ENCODE measurements at places on chromosomes 13 and 19.

DNA sequence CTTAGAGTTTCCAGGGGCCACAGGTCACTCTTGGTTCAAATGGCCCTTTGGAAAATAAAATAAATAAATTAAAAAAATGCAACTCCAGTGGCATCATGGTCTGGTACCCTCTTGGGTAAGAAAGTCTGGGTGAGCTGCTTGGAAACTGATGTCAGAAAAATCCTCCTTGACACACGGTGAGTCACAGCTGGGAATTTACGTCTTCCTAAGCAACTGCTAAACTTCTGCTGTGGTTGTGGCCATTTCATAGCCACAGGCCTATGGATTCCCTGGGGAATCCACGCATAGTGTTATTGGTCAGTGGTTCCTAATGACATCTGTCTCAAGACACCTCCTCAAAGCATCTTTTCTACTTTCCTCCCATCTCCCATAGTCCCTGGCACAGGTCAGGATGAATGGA, 220.8 kb downstream of the COG6 start:
- DNase-seq, result no peak

DNA sequence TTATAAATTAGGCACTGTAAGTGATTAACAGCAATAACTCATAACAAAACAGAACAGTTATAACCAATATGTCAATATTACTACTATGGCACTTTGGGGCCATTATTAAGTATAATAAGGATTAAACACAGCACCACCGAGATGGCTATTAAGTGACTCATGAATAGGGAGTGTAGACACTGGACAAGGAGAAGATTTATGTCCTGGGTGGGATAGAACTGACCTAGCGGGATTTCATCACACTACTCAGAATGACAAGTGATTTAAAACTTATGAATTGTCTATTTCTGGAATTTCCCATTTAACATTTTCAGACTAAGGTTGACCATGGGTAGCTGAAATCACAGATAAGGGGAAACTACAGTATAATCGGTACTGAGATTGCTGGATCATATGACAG, 79.0 kb upstream of the SLC7A1 start:
- DNase-seq, result no peak

DNA sequence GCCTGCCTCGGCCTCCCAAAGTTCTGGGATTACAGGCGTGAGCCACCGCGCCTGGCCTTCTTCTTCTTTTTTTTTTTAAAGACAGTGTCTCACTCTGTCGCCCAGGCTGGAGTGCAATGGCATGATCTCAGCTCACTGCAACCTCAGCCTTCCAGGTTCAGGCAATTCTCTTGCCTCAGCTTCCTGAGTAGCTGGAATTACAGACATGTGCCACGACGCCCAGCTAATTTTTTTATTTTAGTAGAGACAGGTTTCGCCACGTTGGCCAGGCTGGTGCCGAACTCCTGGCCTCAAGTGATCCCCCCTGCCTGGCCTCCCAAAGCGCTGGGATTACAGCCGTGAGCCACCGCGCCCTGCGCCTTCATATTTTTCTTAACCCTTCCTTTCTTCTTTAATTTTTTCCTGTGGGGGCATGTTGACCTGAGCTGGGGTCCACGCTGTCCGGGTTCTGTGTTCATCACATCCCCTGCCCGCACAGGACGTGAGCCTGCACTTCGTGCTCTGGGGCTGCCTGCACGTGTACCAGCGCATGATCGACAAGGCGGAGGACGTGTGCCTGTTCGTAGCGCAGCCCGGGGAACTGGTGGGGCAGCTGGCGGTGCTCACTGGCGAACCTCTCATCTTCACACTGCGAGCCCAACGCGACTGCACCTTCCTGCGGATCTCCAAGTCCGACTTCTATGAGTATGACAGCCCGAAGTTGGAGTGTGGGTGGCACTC, 14.1 kb downstream of the PNPLA6 start:
- no peak for DNase-seq

DNA sequence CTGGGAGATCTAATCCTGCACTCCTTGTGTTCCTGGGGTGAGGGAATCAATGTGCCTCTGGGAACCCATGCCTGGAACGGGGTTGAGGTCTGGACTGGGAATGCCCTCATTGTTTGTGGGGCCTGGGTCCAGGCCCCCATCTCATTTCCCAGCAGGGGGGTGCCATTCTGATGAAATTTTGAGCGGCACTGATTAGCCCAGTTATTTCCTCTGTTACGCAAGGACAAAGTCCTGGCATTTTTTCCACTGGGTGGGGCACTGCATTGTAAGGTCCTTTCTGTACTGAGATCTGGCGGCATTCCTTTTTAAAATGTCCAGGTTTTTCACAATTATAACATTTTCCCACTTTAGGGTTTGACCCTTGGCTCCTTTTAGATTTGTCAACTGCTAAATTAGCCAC, 14.8 kb downstream of the FPR3 start:
- no peak for DNase-seq

DNA sequence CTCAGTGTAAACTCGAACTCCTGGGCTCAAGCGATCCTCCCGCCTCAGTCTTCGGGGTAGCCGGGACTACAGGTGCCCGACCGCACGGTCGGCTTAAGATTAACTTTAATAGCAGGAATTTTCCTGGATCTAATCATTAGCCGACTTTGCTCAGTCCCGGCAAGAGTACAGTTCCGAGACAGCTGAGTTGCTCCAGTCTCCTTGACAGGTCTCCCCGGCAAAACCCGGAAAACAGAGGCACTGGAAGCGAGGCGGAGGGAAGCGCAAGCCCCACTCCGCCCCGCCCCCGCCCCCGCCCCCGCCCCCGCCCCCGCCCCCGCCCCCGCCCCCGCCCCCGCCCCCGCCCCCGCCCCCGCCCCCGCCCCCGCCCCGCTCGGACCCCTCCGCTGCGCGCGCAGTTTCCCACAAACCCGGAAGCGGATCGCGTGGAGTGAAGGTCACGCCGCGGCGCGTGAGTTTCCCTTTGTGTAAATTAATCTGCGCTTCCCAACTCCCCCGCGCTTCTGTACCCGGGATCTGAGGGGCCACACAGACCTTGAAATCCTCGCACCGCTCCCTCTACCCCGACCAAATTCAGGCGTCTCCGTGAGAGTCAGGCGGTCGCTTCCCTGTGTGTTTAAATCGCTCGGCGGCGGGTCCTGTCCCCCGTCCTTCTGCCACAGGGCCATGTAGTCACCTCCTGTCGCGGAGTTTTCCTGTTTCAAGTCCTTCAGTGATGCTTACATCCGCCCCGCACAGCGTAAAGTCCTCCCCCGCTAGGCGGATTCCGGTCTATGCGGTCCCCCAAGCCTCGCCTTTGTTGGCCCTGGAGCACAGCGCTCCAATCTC, at the start of gene ZNF480:
Gene ZNF480, plus strand, starts transcription at position 397 of the 828 bp plus-strand sequence. CDS start 3,244 bp downstream, outside the sequence.
- DNase-seq, result peak; percentile 75

DNA sequence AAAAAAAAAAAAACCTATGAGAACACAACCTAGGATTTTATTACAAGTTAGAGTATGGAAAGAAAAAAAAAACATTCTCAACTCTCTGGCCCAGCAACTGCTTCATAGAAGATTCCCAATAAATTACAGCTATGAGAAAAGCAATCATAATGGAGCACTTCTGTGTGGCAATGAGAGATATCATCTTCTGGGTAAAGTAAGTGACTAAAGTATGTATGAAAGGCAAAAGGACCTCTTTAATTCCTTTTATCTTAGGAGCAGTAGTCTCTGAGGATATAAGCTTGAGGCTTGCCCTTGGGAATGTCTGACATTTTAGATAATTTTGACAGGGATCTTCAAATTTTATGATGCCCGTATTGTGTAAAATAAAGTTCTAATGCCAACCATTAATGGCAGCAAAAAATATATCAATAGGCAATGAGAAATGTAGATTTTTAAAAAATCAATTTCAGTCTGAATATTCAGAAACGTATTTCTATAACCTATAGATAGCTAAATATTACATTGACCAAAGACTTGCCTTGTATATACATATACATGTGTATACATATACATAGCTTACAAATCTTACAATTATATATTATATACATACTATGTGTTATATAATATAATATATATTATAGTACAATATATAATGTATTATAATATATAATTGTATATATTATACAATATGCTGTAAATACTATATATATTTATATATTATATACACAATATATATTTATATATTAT, 823.9 kb upstream of the SLITRK1 start:
- DNase-seq, result no peak

DNA sequence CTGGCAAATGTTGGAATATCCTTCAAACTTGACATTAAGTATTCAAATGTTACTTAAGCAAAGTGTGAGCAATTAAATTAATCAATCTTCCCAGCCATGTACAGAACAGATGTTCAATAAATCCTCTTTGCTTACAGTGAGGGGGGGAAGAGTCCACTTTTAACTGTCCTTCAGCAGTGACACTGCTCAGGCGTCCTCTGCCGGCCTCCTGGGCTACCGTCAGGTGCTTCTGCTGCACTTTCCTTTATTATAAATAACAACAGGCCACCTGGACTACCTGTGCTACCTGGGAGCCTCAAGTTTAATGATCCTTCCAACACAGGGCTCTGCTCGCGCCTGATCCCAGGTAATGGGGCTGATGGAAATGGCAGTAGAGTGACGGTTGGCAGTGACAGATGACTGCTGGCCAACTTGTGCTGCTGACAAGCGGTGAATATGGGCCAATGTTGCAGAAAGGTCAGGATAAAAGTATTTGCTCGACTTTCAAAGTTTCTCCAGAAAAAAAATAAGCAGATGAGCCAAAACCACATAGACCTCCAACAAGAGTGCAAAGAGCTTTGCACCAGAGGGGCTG, 460.0 kb upstream of the ZNF507 start:
- no peak for DNase-seq

DNA sequence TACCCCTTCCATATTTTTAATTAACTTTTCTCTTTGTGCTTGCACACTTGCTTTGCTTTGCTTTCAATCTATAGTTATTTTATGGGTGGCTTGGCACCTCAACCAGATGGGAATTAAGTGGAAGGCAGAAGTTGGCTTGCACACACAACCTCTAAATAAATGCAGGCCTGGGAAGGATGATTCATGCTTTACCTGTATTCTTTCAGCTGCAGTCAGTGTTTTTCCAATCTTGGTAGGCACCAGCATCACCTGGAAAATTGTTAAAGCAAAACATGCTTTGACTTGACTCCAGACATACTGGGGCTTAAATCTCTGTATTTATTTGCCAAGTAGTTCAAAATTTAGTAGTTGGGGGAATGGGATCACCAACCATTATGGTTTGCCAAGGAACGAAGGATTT, 543.0 kb downstream of the GPC6 start:
- DNase-seq, result no peak

GRCh38 chr13:40640202-40640601, 26.2 kb downstream of the FOXO1 start:
- no peak for DNase-seq

GRCh38 chr19:33758541-33759013, 38.1 kb upstream of the KCTD15 start:
- DNase-seq, result no peak

- DNase-seq, result no peak
Measured at GRCh38 chr13:38440666-38441065, 91.0 kb downstream of the UFM1 start.

- no peak for DNase-seq
Measured at GRCh38 chr19:45104658-45105349, 11.8 kb downstream of the PPP1R37 start.

GRCh38 chr13:25380741-25381324, 9.1 kb downstream of the ATP8A2 start:
- no peak for DNase-seq

DNA sequence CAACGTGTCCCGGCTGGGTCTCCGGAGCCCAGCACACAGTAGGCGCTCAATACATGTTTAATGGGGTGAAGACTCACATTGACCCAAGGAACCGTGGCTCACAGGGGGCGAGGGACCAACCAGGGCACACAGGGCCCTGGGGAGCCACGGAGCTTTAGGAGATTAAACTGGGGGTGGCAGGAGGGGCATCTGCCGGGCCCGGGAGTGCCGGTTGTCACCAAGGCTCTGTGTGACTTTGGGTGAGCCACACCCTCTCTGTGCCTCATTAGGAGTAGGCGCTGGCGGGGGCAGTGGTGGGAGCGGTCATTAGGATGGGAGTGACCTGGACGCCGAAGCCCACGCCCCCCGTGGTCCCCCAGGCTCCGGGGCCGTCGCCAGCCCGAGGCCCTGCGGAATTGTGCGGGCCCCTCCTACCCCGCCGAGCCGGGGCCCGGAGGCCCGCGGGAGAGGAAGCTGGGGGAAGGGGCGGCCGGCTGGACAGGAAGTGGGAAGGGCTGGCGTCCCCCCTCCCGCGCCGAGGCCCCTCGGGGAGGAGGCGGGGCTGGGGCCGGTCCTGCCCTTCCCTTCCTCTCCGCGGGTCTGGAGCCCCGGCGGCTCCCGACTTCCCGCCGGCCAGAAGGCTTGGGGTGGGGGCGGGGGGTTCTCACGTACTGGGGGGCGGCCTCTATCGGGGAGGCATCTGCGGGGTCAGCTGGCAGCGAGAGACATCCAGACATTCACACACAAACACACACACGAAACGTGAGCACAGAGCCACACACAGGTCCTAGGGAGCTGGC, 1.8 kb upstream of the SSBP4 start:
- no peak for DNase-seq

DNA sequence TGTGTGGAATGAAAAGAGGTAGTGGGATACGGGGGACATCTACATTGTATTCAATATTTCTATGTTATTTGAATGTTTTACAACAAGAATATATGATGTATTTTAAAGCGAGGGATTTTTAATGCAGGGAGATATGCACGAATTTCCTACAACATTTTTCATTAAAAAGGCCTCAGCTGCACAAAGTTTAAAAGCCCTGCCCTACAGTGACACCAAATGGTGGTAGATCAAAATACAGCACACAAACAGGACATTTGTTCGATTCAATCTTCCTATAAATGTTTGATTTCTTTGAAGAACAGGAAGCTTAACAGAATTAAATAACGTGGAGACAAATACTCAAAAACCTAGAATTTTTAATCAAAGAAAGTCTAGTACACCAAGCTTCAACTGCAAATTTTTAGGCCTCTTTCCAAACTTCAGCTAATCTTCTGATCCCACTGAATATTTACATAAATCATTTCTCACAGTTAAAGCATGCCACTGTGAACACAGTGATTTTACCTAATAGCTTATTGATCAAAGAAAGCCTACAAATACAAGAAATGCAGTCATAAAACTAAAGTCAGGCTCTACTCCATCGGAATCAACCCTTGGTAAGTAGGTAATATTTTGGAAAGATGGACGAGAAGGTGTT, 257.2 kb downstream of the DIAPH3 start:
- no peak for DNase-seq

DNA sequence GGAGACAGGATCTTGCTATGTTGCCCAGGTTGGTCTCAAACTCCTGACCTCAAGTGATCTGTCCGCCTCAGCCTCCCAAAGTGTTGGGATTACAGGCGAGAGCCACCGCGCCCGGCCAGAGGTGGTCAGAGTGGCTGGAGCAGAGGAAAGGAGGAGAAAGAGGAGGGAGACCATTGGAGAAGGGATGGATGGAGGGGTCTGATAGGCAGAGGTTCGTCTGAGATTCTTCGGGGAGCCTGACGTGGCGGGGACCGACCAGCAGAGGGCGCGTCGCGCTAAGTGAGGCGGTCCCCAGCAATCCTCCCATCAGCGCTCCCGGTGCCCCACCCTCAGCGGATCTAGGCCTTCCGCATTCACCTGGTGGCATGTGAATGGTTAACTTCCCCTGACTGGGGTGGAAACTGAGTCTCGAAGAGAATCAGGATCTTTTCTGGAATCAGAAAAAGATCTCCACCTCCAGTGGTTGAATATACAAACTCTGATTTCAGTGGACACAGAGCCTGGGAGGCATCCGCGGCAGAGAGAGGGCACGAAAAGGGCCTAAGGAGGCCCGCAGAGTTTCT, 8.8 kb downstream of the GTPBP3 start:
- DNase-seq, result peak; percentile 68

All from activated T-helper 1 cell treated with anti-CD3 and anti-CD28 coated beads, Interleukin-2, amount 50 U/mL, for 16 hours (primary cell).